Cerebellum (tissue), 4 donors: ENCODE measurements at places on chromosomes 3 and 15.

DNA sequence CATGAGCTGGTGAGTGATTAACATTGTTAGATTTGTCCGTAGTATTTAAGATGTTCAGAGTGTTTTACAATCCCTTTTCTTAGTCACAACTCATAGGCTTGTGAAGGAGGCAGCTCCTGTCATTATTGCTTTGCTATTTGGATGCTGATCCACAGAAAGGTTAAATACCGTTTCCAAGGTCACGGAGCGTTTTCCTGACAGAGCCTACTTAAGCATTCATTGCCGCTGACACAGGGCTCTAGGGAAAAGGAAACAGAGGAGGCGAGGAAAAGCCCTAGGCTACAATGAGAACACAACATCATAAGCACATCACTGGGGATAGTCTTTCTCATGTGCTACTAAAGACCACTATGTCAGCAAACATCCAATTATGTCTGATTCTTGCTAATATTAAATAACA lies 38.5 kb upstream of the CPB1 start:
- no peak for DNase-seq

- DNase-seq: peak; percentile 11
These were observed 130.4 kb downstream of the FEZF2 start for GRCh38 chr3:62242831-62243509.

GRCh38 chr3:122299872-122300460 lies 25.1 kb upstream of the CSTA start:
- no peak for DNase-seq

DNA sequence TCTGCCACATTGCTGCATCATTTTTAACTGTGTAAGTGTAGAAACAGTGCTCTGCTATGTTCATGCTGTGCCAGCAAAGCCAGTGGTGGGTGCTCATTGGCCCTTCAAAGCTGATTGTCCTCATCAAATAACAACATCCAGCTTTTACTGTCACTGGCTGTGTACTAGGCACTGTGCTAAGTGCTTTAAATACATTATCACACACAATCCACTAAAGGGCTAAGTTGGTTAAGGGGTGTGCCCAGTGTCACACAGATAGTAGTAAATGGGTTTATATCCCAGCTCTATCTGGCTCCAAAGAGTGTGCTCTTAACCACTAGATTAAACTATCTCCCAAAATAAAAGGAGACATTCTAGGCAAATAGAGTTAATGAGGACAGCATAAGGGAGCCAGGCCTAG lies 7.7 kb downstream of the TUBGCP4 start:
- no peak for DNase-seq

DNA sequence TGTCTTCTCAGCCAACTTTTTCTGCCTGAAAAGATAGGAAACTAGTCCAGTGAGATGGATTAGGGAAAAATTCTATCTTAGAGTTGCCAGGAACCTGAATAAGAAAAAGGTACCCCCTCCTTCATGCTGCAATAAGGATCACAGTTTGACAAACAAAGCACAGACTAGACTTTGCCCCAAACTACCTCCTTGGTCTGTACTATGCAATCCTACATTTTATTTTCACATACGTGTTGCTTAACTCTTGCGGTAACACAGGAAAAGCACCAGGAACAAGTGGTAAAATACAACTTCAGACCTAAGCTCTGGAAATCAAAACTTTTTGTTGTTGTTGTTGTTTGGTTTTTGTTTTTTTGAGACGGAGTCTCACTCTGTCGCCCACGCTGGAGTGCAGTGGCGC lies 11.3 kb upstream of the IL12A start:
- DNase-seq: no peak

- DNase-seq: peak; percentile 41
These were observed 123.5 kb downstream of the RPLP1 start for GRCh38 chr15:69576035-69576526.

GRCh38 chr3:76765511-76765910 lies 274.4 kb upstream of the ROBO2 start:
- DNase-seq: no peak

DNA sequence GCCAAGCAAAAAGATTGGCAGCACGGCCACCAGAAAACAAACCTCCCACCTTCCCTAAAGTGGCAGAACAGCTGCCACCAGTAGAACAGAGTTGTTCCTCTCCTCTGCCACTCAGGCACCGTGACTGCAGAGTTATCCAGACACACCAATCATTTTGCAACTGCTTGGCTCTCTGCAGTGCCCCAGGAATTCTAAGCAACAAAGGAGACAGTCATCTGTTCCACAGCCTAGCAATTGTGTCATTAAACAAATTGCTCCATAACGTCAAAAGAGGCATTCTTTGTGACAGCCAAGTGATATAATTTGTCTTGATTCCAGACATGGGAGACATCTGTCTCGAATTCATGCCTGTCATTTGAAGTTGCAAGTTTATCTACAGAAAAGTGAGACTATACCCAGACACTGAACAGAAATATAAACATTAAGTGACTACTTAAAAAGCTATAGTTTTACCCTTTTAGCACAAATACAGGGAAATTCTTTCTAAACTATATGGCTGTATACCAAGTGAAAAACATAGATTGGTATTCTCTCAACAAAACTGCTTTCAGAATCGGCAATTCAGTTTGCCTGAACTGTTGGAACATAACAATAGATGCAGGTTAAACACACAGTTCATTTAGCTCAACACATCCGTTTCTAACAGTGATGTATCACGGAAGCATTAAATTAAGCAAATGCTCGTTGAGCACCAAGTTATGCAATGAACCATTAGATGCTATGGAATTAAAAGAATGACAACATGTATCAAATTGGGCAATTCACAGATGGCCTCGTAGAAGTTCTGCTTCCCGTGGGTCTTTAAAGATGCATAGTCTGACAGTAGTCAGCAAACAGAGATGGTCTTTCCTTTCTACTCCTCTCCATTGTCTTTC lies 281.3 kb downstream of the FGF12 start:
- no peak for DNase-seq

GRCh38 chr3:158747417-158747816 lies 15.2 kb upstream of the RARRES1 start:
- no peak for DNase-seq

DNA sequence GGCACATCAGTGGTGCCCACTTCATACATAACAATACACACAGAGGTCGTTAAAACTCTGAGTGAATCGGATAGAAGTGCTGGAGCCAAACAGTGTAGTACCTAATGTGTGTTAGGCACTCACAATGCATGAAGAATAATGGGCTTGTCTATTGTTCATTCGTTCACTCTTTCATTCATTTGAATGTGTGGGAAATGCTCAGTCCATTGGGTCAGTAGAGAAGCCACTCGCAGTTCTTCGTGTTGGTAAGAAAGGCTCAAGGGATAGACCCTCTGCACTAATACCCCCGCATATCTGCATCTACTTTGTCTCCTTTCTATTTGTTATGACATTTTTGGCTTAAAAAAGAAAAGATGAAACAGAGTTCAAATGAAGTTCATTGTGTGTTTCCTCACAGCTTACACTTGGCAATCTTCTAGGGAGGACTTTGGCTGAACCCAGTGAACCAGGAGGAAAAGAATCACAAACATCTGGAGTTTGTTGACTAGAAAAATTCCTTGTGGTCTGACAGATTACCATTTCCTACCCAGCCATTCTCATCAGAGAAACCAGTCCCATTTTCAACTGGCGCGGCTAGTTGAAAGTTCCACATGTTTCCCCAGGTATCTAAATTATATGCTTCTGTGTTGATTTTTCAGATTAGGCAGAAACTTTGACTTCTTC lies 32.8 kb upstream of the MFSD1 start:
- no peak for DNase-seq

GRCh38 chr15:58908550-58909309 lies 24.7 kb downstream of the SLTM start:
- no peak for DNase-seq

DNA sequence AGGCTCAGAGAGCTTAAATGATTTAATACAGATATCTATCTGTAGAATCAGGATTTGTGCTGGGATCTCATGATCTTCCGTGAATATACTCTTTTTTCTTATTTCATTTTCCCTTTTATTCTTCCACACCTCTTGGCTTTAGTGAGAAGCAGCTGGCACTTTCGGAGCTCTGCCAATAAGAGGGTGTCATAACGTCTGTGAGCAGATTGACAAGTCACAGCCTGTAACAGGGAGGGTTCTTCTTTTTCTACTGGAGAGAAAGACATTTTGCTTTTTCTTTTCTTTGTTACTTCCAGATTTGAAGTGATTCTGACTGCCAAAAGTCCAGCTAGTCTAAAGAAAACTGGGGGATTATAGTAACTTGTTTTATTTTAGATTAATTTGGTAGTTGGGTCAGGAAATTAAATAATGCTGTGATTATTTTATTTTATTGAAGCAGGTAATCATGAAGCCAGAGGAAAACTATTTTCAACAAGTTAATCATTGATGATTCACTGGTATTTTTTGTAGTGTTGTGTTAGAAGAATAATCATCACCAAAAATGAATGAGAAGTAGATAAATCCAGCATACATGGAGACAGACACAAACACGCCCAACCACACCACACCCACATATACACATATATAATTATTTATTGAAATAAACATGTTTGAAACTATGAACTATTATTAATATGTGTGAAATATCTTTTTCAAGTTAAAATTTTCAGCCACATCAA lies 69.8 kb downstream of the TNFAIP8L3 start:
- peak; percentile 11 for DNase-seq

- no peak for DNase-seq
These were observed 597.2 kb downstream of the EDEM1 start for GRCh38 chr3:5784690-5785089.

DNA sequence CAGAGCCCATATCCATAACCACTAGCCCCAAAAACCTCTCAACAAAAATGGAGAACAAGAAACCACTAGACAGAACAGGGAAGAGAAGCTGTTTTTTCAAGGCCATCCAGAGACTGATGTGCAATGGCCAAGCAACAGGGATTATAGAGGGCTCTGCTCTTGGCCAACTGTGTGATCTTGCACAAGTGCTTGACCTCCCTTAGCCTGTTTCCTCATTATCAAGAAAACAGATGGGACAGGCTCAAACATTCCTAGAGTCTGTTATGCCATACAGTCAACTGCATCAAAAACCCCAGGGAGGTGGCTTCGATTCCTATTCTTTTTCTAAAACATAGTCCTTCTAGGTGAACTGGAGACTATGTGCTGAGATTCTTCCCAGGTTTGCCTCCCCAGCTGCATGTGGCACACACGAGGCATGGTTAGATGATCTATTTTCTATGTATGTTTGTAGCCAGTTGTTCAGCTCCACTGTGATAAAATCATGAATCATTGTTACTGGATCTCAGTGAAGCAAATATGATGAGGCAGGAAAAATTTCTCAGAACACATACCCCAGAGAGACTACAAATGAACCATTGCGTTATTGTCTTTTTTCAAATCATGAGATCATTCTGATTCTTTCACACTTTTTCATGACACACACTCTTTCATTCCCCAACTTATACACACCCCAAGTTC lies 132.9 kb upstream of the TGFBR2 start:
- no peak for DNase-seq

DNA sequence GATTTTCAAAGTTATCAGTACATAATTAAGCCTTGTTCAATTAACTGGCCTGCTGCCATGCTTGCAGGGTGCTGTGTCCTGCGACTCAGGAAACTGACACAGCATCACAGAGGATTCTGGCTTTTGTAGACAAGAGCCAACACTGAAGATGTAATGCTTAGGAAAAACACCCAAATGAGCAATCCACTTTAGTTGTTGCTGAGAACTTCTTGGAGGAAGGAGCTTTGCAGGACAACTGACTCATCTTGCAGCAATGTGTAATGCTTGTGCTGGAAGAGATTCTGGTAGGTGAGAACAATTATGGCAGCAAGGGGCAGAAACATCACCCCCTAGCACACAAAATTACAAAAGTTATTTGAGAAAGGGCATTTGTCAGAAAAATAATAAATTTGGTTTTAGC lies 67.6 kb downstream of the NLGN1 start:
- DNase-seq: no peak

- no peak for DNase-seq
These were observed 187.8 kb downstream of the TLE3 start for GRCh38 chr15:69909719-69910444.

DNA sequence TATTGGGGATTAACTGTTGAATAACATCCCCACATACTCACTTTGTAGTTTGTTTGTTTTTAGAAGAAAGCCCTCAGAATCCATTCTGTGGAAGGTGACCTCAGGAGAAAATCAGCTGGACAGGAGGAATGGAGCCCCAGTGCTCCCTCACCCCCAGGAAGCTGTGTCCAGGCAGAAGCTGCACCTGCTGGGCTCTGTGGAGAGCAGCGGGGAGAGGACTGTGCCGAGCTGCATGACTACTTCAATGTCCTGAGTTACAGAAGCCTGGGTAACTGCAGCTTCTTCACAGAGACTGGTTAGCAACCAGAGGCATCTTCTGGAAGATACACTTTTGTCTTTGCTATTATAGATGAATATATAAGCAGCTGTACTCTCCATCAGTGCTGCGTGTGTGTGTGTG lies 14.0 kb downstream of the TIGIT start:
- DNase-seq: no peak

GRCh38 chr15:77418391-77418965 lies 1.4 kb downstream of the PEAK1 start:
- no peak for DNase-seq

DNA sequence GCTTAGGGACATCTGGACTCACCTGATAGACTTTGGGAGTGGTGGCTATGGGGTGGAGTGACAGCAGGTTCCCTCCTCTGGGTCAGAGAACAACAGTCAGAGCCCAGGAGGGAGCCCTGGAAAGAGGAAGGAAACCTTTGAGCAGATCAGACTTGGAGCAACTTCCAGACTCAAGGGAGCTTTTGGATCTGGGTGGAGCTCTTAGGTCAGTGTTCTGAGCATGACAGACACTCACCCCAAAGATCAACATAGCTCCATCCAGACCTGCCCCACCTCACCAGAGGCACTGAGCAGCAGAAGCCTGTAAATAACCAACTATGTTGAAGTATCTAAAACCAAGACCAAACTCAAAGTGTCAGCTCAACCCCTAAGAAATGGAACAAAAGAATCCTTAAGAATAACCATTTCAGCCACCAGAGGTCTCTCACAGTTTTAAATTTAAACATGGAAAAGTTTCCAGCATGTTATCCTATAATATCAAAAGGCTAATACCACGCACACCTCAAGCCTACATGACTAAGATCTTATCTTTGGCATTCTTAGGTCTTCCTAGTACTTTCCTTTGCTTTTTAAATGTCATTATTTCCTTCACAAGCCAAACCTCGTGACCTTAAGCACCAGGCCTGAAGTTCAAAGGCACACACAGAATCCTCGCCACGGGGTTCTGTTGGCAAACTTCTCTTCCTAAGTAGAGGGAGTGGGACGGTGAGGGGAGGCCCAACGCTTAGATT lies 56.4 kb downstream of the UMPS start:
- DNase-seq: no peak
